Forelimb muscle (tissue), 1 donor: ENCODE measurements at places on chromosomes 2 and 18. TPM values are rescaled to one million over a fixed set of nuclear protein-coding genes. Genes with fewer than 3 reads are reported as not detected.

Gene COL3A1
- 5,317 TPM for polyA plus RNA-seq

Gene ABHD3
- polyA plus RNA-seq = 12.8 TPM

Gene ASB18
- polyA plus RNA-seq = 8.3 TPM

Gene CRYGD
- not detected for polyA plus RNA-seq

GRCh38 chr2:84850471-84850870 is 30.4 kb downstream of the TRABD2A start:
- DNase-seq = no peak

- DNase-seq = no peak
Observed at GRCh38 chr2:179884193-179884592, 22.8 kb upstream of the ZNF385B start.
